ENCODE measurements at places on chromosomes 12 and 14. TPM values are rescaled to one million over a fixed set of nuclear protein-coding genes. Genes with fewer than 3 reads are reported as not detected.

The SIX1 gene
- total RNA-seq: 1.8 TPM

The ST8SIA1 gene
- total RNA-seq: 5.9 TPM

The GNG2 gene
- 19.0 TPM for total RNA-seq

The TAS2R19 gene
- 5.3 TPM for total RNA-seq

The NDUFA12 gene
- 102 TPM for total RNA-seq

The PARP11 gene
- total RNA-seq: 5.4 TPM

DNA sequence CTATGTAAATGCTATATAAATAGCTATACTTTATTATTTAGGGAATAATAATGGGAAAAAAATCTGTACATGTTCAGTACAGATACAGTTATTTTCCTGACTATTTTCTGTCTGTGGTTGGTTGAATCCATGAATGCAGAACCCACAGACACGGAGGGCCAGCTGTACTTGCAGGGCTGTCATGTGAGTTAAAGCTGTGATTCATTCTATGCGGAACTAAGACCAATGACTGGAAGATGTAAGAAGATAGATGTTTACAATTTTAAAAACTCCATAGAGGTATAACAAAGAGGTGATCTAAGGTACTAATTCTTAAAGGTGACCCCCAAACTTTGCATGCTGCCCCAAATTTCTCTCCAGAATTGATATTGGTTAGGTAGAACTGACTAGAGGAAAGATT lies 14.6 kb downstream of the PCNX4 start:
- peak; percentile 54 for DNase-seq

GRCh38 chr14:40188006-40188405 lies 755.8 kb upstream of the FBXO33 start:
- no peak for DNase-seq

- DNase-seq: peak; percentile 69
These were observed 647 bp upstream of the TGFB3 start for GRCh38 chr14:75982266-75983018.

GRCh38 chr12:120842595-120842994 lies 61.6 kb downstream of the SPPL3 start:
- DNase-seq: peak; percentile 52

GRCh38 chr12:59839514-59839913 lies 243.7 kb downstream of the SLC16A7 start:
- DNase-seq: peak; percentile 5

GRCh38 chr14:104687601-104688504 lies 1.6 kb upstream of the INF2 start:
- peak; percentile 73 for DNase-seq

GRCh38 chr12:124406043-124406442 lies 111.2 kb downstream of the RFLNA start:
- DNase-seq: no peak

- no peak for DNase-seq
These were observed 31.7 kb upstream of the TDRD9 start for GRCh38 chr14:103896578-103896977.

DNA sequence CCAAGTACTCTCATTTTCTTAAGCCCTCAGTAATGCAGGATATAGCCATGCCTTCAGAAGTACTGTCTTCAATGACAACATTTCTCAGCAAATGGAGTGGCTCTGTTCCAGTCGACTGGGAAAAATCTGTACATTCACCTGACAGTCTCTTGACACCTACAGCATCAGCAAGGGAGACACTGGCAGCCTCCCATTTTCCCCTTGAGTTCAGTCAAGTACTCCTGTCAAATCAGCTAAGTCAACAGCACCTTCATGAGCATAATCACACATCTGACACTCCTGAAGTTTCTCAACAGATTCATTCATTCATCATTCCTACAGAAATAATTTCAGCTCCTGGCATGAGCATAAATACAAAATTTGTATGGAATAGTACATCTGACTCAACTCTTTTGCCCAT lies 46.1 kb downstream of the INTS13 start:
- DNase-seq: no peak

- peak; percentile 65 for DNase-seq
These were observed 228.1 kb upstream of the AMIGO2 start for GRCh38 chr12:47307680-47308399.

DNA sequence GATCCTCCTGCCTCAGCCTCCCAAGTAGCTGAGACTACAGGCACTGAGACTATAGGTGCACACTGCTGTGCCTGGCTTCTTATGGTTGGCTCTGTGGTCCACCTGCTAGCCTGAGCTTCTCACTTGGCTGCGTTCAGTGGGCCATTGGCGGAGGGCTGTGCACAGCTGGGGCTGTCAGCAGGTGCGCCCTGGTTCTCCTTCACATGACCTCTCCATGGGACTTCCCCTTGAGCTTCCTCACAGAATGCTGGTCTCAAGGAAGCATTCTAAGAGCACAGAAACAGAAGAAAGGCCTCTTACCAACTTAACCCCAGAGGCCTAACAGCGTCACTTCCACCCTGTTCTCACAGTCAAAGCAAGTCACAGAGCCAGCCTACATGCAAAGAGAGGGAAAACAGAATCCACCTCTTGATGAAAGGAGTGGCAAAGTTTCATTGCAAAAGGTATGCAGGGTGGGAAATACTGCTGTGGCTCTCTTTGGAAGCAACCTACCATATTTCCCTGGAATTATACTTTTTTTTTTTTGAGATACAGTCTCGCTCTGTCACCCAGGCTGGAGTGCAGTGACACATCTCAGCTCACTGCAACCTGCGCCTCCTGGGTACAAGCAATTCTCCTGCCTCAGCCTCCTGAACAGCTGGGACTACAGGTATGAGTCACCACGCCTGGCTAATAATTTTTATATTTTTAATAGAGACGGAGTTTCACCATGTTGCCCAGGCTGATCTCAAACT lies 9.3 kb downstream of the RILPL2 start:
- no peak for DNase-seq

GRCh38 chr12:45121224-45121623 lies 70.3 kb upstream of the DBX2 start:
- no peak for DNase-seq

GRCh38 chr12:3310271-3311026 lies 180.6 kb upstream of the PRMT8 start:
- no peak for DNase-seq

DNA sequence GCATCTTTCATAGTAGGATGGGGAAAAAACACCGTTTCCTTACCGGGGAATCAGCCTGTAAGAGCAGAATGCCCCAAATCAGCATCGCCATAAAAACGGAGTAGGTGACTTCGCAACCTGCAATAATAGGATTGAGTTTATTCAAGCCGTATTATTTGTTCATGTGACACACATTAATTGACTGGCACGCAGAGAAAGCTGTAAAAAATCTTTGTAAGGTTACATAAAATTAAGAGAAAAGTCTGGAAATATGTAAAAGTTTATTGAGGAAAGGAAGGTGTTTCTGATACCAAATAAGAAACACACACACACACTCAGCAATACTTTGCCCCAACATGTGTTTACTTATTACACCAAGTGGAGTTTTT lies 628 bp upstream of the CAPRIN2 start:
- no peak for DNase-seq

DNA sequence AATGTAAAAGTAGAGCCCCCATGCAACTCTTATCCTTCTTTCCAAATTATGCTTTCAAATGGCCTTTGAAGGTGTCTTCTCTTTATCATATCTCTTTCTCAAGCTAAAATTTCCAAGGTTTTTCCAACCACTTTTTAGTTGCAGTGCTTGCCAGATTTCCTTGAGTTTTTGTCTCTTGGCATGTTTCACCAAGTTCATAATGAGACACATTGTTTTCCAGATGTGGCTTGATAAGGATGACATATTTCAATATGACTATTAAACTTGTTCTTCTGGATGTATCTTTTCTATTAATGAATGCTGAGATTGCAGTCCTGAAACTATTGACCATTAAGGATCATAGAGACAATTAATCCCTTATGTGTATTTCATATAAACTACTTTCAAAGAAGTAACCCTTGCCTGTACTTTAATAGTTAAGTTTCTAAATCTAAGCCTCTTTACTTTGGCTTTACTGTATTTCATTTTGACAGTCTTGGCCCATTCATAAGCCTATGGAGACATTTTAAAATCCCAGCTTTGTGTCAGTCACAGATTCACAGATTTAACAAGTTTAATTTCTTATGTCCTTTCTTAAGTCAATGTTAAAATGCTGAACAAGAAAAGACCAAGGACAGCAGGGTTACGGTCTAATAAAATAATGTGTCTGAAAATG lies 151.5 kb downstream of the LRFN5 start:
- no peak for DNase-seq

GRCh38 chr12:71201136-71201679 lies 43.4 kb upstream of the TSPAN8 start:
- no peak for DNase-seq
